Thyroid gland (tissue), 4 donors: ENCODE measurements at places on chromosomes 12 and 14. TPM values are rescaled to one million over a fixed set of nuclear protein-coding genes. Genes with fewer than 3 reads are reported as not detected.

DNA sequence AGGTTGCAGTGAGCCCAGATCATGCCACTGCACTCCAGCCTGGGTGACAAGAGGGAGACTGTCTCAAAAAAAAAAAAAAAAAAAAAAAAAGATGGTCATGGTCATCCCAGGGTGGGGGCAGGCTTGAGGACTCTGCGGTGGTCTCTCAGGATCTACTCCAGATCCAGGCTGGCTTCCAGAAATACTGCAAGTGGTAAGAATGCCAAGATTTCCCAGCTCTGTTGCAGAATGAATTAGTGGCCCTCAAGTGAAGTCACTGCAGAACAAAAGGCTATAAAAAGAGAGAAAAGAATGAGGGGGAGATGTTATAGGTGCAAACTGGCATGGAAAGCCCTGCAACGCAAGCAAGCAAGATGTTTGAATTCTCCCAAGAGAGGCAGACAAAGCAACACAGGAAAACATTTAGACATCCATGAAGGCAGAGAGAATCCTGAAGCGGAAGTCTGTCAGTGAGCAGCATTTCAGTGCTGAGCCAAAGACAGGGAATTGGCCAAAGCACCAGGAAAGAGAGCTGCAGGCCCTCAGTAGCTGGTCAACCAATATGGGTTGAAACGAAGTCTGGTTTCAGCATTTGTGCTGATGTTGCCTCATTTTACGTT lies 31.9 kb upstream of the ETFBKMT start:
- DNase-seq, result no peak

GRCh38 chr12:52913431-52913821 lies 8.6 kb upstream of the KRT8 start:
- DNase-seq, result no peak

DNA sequence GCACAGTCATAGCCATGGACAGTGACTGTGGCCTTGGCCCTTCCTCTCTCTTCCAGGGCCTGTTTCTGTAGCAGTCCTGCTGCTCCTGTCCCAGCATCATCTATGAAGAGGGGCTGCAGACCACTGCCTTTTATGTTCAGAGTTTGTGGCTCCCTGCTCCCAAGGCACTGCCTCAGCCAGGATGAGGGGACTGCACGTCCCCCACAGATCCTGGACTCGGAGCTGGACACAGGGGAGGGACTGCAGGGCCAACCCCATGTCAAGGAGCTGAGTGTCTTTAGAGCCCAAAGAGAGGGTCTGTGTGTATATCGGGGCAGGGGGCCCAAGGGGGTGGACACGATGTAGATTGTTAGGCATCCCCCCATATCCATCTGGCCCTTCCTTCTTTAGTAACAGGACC lies 60.6 kb upstream of the DIO3 start:
- no peak for DNase-seq

- no peak for DNase-seq
Observed at GRCh38 chr12:29073631-29074239, 75.3 kb upstream of the FAR2 start.

BEST3 gene
- not detected for total RNA-seq
